NAMALWA (cell line): ENCODE measurements at places on chromosomes 3 and 15.

DNA sequence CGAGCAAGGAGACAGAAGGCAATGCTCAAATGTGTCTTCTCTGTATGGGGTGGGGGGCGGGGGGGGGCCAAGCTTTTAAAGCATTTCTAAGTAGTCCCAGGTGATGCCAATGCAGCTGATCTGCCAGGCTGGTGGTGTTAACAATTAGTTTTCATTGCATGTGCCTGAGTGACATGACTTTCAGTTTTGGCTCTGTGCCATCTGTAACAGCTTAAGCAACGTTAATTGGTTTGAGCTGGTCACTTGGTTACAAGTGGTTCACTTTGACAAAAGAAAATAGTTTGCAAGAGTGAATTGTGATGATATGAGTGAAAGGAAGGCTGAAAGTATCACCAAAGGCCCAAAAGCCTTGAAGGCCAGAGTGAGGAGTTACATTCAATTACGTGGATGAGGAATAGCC is 26.4 kb upstream of the LRIG1 start:
- no peak for DNase-seq

DNA sequence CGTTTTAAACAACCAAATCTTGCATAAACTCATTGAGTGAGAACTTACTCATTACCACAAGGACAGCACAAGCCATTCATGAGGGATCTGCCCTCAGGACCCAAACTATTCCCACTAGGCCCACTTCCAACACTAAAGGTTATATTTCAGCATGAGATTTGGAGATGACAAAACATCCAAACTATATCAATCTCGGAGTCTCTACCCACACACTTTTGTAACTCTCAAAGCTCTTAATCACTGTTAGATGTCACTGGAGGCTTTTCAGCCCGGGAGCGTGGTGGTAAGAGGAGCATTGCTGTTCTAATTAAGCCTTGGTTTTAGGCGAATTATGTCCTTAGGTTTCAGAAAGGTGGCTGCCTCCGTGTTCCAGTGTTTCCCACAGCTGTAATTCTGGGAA is 86.3 kb downstream of the CNTN6 start:
- no peak for DNase-seq

- no peak for DNase-seq
These were observed 456.2 kb downstream of the TBL1XR1 start for GRCh38 chr3:176740906-176741663.

DNA sequence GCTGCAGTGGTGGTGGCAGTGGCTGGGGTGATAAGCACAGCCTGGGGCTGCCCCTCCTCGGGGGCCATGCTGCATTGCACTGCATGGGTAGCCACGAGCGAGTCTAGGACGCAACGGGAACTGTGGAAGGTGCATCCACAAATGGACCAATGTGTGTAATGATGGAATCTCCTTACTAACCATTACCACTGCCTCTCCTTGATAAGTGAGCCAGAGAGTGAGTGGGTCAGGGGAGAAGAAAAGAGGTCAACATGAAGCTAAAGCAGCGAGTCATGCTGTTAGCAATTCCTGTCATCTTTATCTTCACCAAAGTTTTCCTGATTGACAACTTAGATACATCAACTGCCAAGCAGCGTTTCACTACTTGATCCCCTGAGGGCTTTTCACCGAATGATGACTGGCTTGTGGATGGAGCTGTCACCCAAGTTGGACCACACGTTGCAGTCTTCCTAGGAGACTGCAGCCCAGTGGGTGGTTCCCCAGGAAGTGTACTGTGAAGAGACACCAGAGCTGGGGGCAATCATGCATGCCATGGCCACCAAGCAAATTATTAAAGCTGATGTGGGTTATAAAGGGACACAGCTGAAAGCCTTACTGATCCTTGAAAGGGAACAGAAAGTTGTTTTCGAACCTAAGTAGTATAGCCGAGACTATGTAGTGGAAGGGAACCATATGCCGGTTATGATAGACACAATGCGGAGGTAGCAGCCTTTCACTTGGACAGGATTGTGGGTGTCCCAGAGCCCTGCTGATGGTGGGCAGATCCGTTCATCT is 20.6 kb downstream of the SAMD7 start:
- DNase-seq = peak; percentile 93

DNA sequence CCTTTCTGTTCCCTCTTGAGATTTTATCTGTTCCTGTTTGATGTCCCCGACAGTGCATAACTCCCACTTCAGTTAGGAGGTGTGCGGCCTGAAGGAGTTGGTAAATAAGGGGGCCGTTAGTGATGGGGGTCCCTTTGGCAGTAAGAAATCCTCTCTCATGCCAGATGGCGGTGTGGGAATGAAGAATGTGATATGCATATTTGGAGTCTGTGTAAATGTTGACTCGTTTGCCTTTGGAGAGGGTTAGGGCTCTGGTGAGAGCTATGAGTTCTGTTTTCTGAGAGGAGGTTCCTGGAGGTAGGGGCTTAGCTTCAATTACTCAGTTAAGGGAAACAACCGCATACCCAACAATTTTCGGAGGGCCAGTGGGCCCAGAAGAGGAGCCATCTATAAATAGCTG is 38.8 kb upstream of the RNF7 start:
- DNase-seq = no peak

DNA sequence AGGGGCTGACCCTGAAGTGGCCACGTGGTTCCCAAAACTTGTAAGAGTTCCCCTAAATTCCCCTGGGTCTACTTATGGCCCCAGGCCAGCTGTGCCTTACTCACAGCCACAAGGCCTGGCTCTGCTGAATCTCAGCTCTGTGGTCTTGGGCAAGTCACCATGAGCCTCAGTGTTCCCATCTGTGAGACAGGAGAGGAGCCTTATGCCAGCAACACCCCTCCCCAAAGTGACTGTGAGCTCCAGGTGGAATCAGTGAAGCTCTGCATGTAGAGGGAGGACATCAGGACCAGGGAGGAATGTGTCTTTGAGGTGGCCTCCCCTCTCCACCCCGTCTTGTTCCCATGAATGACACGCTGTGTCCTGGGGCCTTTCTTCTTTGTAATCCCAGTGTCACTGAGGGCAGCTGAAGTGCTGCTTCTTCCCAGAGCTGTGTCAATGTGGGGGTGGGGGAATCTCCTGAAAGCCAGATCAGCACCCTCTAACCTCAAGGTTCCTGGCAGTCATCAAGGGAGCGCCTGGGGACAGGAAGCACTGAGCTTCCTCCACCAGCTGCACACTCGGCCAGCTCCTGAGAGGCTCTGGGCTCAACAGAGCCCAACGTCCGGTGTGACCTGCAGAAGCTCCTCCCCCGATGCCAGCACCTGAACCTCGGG is 258.9 kb downstream of the UACA start:
- peak; percentile 87 for DNase-seq

- DNase-seq = no peak
These were observed 13.4 kb upstream of the ZNF639 start for GRCh38 chr3:179309225-179310078.

DNA sequence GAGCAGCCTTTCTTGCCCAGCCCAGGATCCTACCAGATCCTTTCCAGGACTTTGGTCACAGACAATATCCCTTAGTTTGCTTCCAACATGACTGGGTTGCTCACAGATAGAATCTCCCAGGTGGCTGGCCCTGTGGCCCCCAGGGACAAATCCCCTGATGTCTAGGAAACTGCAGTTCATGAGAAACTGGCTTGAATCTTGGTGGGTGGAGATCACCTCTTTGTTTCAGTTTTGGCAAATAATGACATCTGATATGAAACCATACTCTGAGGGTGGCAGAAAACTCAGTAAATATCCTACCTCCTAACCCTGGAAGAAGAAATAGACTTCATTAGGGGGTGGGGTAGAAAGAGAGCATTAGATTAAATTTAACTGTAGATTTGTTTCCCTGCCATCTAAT is 44.1 kb upstream of the PFN2 start:
- DNase-seq = no peak

DNA sequence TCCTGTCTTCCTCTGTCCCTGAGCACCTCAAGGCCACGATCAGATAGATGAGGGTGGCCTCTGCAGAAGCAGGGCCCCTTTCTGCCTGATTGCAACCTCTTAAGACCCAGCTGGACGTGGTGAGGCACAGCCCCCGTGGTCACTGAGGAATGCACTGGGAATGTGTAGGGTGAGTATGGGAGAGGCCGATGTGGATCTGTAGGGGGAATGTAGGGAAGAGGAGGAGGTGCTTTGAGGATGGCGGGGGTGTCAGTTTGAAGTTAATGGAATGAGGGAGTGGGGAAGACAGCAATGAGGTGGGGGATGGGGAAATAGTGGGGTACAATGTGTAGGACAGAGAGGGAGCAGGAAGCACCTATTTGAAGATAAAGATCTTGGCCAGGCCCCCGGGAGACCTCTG is 785 bp upstream of the IQCF5 start:
- DNase-seq = no peak

DNA sequence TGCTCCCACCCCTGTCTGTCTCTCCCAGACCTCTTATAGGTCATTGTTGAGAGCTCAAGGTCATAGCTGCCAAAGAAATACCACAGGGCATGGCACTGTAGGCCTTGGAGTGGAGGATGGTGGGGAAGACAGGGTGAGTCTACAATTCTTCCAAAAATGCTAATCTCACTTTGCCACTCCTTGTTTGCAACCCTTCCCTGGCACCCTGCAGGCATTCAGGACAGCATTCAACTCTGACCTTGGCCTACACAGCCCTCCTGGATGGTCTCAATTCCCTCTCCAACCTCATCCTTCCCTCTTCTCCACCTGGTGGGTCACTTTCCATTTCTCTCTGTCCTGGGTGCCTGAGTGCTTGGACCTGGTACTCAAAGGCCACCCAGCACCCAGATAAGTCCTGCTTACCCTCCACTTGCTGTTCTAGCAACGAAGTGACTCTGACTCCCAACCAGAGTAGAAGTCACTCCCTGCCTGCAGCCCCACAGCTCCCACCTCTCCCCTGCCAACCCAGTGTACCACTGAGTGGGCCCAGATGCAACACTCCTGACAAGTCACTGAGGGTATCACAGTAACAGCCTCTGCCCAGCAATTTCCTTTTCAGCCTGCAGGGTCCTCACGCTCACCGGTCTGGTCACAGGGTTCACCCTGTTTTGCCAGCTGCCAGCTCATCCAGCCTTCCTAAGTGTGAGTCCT is 36.6 kb downstream of the AMOTL2 start:
- DNase-seq = peak; percentile 7

GRCh38 chr3:102181175-102181920 is 253.5 kb upstream of the ZPLD1 start:
- no peak for DNase-seq

DNA sequence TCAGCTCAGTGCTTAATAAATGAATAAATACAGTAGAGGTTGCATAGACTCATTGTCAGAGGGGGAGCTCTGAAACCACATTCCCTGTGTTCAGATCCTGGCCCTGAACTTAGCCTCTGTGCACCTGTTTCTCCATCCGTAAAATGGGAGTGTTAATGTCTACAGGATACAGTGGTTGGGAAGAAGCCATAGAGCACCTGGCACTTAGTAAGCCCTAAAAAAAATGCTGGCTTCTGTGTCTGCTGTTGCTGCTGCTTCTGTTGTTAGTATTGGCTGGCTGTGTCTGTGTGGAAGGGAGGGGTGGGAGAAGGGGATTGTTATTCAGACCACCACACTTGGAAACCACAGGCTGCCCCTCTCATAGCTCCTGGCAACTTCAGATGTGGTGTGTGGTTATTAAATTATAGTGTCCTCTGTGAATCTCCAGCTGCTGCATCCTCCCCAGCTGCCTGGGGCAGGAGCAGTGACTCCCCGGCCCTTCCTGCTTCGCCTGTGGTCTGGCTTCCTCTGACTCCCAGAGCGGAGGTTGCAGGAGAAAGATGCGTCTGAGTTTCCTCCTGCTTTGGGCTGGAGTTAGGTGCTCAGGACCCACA is 31.0 kb downstream of the FGD5 start:
- DNase-seq = no peak

- no peak for DNase-seq
These were observed 2.2 kb downstream of the CADM2 start for GRCh38 chr3:84961011-84961410.

DNA sequence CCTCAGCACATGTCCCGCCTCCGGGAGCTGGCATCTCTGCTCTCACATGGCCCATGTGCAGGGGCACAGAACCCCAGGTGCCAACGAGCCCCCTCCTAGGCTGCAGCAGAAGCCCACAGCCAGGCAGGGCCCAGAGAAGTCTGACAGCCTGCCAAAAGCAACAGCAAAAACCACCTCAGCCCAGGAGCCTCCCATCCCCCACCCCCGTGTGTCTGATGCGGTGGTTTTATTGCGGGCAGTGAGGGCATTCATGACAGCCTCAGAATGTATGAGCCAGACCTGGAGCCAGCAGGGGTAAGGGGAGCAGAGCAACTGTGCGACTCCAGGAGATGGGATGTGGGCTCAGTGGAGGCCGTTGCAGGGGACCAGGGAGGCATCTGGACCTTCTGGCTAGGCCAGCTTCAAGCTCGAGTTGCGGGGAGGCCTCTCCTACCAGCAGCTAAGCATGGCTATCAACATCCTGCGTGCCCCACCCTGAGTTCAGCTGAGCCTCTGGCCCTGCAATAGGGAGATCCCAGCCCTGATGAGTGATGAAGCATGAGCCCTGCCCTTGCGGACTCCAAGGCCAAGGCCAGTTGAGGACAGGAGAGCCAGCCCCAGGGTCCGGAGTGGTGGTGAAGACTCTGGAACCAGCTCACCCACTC is 52.5 kb downstream of the CYP11A1 start:
- DNase-seq = no peak

GRCh38 chr3:13047296-13048165 is 25.7 kb downstream of the IQSEC1 start:
- peak; percentile 54 for DNase-seq

GRCh38 chr3:24684506-24685023 is 189.9 kb upstream of the THRB start:
- no peak for DNase-seq

DNA sequence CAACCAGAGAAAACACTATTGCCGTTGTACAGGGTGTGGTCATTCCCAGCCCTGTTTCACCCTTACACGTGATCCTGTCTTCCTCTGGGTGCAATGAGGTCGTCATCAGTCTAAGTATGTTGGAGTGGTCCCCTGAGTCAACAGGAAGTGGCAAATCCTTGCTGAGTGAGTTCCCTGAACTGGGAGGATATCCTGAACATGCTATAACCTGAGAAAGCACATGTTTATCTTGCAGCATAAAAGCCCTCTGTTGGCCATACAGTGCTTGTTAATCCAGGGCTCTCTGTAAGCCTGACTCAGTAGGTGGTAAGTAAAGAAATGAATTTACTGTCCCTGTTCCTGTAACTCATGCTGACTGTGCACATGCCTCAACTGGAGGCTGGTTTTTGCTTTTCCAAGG is 477.8 kb upstream of the RGMA start:
- DNase-seq = no peak

- no peak for DNase-seq
These were observed 92.4 kb downstream of the ABI3BP start for GRCh38 chr3:100900671-100901335.

DNA sequence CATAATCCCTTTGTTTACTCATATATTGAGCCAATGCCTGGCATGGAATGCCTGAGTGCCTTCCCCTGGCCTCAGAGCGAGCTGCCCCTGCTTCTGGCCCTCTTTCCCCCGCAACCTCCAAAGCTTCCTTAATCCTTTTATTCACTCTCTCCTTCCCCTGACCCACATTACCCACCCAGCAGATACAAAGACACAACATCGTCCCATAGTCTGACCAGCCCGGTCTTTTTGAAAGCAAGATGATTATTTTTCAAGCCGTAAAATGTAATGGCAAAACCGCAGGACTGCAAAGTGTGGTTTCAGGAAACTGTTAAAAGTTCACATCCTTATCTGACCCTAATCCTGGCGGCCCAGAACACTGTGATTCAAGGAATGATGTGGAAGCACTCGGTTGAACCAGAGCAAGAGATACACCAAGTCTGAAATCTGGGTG is 78.4 kb upstream of the LRTM1 start:
- DNase-seq = no peak

- no peak for DNase-seq
These were observed 52.1 kb downstream of the ITGA11 start for GRCh38 chr15:68379759-68380290.

GRCh38 chr15:73287019-73287418 is 81.7 kb downstream of the HCN4 start:
- peak; percentile 22 for DNase-seq

GRCh38 chr3:174243171-174243570 is 616.0 kb upstream of the NAALADL2 start:
- no peak for DNase-seq
